CD4-positive, alpha-beta T cell (primary cell): ENCODE measurements at places on chromosomes 2 and 18.

GRCh38 chr2:98088261-98088660 lies 1.3 kb downstream of the VWA3B start:
- DNase-seq, result no peak

DNA sequence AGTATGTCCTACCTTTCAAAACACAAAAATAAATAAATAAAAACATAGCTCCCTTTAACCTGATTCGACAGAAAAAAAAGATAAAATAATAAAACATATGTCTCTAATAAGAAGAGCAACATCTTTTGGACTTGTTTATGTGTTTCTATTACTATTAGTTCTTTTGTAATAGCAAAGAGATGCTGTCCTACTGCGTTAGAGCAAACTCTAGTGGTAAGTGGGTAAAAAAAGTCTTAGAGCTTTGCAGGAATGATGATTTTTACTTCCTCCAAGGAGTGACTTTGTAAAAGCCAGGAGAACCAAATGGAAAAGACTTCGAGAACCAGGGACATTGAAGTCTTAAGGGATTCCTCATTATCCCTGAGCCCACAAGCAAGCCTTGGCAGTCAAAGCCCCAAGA lies 450.1 kb downstream of the METTL4 start:
- DNase-seq, result no peak

DNA sequence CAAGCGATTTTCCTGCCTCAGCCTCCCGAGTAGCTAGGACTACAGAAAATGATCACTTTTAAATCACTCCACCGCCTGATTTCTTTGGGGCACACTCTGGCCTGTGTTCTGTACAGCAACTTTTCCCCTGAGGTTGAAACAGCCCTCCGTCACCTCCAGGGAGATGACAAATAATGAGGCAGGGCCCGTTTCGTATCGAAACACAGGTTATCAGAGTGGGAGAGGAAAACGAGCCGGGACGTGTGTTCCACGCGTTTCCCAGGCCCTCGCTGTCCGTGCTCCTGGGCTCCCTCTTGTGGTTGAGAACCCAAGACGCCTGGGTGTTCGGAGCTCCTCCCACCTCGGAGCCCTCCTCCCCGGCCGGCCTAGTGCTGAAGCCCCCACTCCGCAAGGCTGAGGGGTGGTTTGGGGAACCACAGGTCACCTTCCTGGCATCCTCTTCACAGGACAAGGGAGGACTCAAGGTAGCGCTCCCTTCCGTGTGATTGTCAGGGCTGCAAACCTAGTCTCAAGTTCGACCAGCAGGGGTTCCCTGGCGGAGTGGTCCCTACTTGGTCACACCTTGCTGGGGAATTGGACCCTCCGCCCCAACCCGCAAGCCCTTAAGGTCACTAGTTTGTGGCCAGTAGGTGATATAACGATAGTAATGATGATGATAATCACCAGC lies 12.8 kb downstream of the ATP6V1B1 start:
- peak; percentile 86 for DNase-seq

GRCh38 chr18:3140986-3141639 lies 78.7 kb downstream of the MYOM1 start:
- DNase-seq, result no peak

DNA sequence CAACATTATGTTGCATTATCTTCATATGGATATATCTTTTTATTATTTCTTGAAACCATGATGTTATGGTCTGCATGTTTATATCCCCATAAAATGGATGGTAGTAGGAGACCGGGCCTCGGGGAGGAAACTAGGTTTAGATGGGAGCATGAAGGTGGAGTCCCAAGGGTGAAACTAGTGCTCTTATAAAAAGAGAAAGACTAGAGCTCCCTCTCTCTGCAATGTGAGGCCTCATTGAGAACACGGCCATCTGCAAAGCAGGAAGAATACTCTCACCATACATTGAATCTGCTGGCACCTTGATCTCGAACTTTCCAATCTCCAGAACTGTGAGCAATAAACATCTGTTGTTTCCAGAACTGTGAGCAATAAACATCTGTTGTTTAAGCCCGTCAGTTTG lies 64.0 kb downstream of the NXPH2 start:
- no peak for DNase-seq

- no peak for DNase-seq
Observed at GRCh38 chr2:47259829-47260228, 104.7 kb upstream of the STPG4 start.

- DNase-seq, result no peak
Observed at GRCh38 chr18:3410273-3410672, 39.7 kb upstream of the TGIF1 start.

GRCh38 chr2:118678985-118679384 lies 168.5 kb downstream of the EN1 start:
- DNase-seq, result no peak

DNA sequence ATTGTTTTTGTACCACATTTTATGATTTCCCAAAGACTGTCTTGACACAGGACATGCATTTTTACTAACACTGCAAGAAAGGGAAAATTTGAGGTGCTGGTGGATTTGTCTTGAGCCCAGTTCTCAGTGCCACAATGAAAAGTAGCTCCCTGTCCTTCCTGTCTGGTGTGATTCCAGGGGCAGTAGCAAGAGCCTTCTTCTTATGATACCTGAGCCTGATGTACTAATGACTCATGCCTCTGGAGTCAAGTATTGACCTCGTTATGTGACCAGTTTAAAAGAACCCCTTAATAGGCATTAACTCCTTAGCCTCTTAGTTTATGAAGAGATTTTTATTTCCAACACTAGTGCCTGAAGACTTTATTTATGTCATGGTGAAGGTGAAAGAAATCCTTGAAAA lies 728.6 kb downstream of the SLC4A3 start:
- DNase-seq, result no peak

DNA sequence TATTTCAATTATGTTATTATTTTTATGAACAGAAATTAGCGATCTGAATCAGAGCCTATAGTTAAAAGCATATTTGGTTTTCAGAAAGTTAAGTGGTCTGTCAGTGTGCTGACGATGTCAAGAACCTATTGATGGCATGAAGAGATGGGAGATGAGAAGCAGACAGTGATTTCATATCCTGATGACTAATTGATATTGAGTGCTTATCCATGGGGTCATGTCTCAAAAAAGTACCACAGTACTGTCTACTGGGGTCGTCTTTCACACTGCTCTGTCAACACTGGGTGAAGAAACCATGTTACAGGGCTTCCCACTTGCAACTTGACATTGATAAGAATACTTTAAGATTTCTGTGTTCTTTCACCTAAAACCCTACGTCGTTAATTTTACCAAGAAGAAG lies 297.1 kb downstream of the AFF3 start:
- DNase-seq, result no peak

DNA sequence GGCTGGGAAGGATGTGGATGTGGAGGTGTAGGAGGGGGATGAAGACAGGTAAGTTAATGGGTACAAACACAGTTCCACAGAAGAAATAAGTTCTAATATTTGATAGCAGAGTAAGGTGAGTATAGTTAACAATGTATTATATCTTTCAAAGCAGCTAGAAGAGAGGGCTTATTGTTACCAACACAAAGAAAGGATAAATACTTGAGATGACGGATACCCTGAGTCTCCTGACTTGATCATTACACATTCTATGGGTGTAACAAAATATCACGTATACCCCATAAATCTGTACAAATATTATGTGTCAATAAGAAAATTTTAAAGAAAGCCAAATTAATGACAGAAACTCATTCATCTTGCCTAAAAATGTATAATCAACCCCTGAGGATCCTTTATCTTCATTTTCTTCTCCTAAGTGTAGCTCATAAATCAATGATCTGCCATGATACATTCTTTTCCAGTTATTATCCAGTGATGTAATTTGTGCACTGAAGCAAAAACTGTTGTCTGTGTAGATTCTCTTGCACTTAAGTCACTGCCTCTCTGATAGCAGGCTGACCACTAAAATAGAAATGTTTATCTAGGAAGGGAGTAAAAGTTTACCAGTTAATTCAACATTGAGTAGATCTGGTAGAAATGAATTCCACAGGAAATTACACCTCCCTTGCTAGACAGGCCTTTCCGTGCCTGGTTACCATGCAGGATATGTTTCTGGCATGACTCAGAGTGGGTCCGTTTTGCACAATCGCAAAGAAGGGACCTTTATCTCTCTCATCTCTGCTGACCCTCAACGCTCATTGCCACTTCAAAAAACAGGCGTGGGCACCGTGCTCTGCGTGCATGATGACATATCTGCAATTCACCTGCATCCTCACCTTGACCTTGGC lies 249.7 kb upstream of the NCKAP5 start:
- no peak for DNase-seq

- no peak for DNase-seq
Observed at GRCh38 chr18:2417861-2418610, 153.3 kb downstream of the METTL4 start.

DNA sequence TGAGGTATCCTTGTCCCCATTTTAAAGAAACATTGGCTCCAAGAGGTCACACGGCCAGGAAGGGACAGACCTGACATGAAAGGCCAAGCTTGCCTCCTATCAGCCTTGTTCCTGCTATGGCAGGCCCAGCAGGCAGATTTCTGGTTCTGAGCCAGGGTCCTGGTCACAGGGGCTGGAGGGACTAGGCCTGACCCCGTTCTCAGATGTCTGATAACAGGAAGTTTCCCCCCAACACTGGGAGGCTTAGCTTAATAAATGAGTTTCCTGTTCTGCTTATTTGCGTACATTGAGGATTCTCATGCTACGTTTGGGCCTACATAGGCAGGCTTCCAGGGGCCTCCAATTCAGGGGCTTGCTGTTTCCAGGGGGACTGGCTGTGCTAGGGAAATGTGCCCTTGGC lies 107.8 kb upstream of the LTBP1 start:
- DNase-seq, result no peak

- DNase-seq, result no peak
Observed at GRCh38 chr2:1660656-1661640, 83.4 kb downstream of the PXDN start.

DNA sequence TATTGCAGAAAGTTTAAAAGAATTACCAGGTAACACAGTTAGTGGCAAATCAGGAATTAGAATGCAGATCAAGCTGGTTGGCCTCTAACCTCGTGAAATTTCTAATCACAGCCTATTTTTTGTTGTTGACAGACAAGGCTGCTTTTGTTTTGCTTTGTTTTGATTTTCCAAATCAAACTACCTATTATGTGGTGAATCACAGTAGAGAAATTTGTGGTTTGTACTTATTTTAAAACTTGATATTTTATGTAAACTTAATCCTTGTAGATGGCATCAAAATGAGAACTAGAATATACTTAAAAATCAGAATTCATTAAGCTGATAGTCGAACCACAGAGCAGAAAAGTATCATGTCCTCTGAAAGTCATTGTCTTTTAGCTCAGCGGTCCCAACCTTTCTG lies 258.1 kb downstream of the CTNNA2 start:
- DNase-seq, result no peak
